Left renal cortex interstitium (tissue), 4 donors: ENCODE measurements at places on chromosomes 12 and 14. TPM values are rescaled to one million over a fixed set of nuclear protein-coding genes. Genes with fewer than 3 reads are reported as not detected.

Gene OR4K15
- not detected for polyA plus RNA-seq

Gene IFNG-AS1
- 0.08 TPM for polyA plus RNA-seq

Gene LTBR
- polyA plus RNA-seq, result 68.4 TPM

Gene SVOP
- polyA plus RNA-seq, result 0.09 TPM

Gene RD3L
- polyA plus RNA-seq, result not detected

Gene DHRS2
- 39.5 TPM for polyA plus RNA-seq

Gene BIN2
- polyA plus RNA-seq, result 2.5 TPM

Gene ACOT6
- 0.20 TPM for polyA plus RNA-seq
